CD4-positive, alpha-beta T cell treated with Interleukin-21 for 1 hour (primary cell): ENCODE measurements at places on chromosomes 2 and 18.

DNA sequence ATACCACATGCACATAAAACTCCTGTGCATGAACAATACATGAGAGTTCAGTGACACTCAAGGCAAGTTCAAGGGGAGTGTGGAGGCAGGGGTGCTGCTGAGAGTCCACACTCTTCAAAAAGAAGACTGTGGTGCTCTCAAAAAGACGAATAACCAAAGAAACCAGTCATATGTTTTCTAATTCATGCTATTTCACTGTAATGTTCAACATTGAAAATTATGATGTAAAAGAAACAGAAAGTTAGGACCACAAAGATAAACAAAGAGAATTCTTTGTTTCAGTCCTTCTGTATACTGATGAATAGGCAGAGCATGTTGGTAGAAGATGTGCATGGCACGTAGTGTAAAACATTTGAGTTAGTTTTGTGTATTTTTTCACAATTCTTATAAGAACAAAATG lies 864.2 kb upstream of the LRATD1 start:
- DNase-seq, result no peak

GRCh38 chr2:157364257-157364974 lies 38.8 kb upstream of the ERMN start:
- DNase-seq, result no peak

- DNase-seq, result no peak
Observed at GRCh38 chr2:9768388-9768787, 74.9 kb upstream of the TAF1B start.

GRCh38 chr2:132477962-132478361 lies 61.4 kb downstream of the GPR39 start:
- DNase-seq, result no peak

GRCh38 chr2:162994718-162995117 lies 156.2 kb upstream of the KCNH7 start:
- no peak for DNase-seq

DNA sequence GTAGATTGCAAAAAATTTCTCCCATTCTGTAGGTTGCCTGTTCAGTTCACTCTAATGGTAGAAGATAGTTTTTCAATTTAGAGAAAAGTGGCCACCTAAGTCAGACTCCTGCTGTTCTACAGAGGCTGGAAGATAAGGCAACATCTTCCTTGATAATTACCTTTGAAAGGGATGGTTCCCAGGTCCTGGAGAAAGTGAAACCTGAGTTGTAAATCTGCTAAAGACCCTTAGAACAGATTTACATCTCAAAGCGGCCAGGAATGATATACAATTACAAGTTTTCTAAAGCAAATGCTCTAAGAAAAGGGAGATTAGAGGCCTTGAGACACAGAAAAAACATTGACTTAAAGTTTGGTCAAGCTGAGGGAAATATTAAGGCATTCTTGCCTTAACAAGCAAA lies 1350.2 kb upstream of the FAM98A start:
- no peak for DNase-seq

GRCh38 chr2:100632037-100632436 lies 69.2 kb downstream of the PDCL3 start:
- DNase-seq, result no peak

DNA sequence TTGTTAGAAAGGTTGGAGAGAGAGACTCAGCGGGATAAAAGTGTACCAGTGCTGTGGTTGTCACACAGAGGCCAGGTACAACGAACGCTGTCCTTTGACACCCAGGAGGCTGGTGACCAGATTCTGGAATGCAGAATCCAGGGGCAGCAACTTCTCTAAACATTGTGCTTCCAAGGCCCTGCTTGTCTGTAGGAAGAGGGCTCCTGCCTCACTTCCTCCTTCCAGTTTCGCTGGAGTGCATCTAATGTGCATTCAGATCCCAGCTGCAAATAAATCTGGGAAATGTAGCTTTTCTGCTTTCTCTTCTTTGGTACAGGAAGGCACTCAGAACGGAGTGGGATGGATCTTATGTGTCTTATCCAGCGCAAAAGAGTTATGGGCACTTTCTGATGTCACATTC lies 171.8 kb upstream of the ATP5MC3 start:
- DNase-seq, result no peak

DNA sequence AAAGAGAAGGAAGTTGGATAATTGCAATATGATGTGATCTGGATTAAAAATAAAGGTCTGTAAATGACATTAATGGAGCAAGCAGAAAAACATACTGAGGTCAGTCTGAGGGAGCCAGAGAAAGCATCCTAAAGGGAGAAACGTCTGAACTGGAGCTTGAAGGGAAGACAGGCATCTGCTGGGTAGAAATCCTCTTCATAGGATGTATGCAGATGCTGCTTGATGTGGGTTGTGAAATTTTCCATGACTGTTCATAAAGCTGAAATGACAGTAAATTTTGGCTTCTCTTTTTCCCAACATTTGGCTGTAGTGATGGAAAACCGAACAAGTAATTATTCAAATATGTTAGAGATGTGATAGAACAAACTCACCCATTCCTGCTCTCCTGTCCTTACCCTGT lies 287.6 kb downstream of the CAMKMT start:
- no peak for DNase-seq

- no peak for DNase-seq
Observed at GRCh38 chr18:70329071-70329470, 40.2 kb downstream of the SOCS6 start.
